ENCODE measurements at places on chromosomes 11 and 22.

GRCh38 chr22:46129390-46130041 lies 20.8 kb upstream of the PPARA start:
- DNase-seq, result no peak

DNA sequence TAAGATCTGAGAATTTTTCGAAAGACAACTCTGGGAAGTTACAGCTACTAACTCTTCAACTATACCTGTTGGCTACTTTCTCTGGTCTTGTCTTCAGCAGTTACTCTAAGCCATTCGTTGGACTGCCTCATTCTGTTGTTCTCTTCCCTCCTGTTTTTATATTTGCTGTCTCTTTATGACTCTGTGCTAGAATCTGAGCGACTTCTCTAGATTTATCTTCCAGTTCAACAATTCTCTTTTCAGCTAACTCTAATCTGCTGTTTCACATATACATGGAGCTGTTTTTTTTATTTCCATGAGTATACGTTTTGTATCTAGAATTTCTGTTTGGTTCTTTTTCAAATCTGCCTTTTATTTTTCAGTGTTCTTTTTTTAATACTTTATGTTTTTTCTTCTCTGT lies 127.4 kb upstream of the SORL1-AS1 start:
- DNase-seq, result no peak

DNA sequence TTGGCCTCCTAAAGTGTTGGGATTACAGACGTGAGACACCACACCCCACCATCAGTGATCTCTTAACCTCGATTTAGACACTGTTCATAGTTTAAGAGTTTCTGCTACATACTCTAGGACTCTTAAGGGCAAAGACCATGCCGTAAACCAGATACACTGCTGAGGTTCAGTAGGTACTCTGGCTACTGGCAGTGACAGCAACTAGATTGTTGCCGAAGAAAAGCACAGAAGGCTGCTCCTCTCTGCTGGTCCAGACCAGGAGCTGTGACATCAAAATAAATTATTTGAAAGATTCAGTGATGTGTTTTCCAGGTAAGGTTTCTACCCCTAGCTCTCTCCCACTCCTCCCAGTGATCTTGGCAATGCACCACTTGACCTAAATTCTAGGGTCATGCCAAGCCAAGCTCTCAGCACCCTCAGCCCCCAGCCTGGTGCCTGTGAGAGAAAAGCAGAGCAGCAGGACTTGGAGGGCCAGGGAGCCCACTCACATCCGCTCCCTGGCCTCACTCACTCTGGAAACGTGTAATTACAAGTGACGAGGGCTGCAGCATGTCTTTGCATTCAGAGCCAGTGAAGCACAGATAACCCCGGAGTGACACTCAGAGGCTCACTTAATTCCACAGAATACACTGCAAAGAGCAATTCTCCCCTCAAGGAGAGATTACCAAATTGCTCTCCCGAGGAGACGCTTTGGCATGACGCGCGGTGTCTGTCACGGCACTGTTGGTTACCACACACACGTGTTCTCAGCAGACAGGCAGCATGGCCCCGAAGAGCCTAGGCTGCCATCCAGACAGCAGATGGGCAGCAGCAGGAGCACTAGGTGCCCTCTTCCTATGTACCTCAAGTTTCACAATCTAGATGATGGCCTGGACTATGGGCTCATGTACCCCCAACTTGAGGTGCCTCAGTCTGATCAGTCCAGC lies 96.9 kb upstream of the PITPNB start:
- DNase-seq, result no peak

DNA sequence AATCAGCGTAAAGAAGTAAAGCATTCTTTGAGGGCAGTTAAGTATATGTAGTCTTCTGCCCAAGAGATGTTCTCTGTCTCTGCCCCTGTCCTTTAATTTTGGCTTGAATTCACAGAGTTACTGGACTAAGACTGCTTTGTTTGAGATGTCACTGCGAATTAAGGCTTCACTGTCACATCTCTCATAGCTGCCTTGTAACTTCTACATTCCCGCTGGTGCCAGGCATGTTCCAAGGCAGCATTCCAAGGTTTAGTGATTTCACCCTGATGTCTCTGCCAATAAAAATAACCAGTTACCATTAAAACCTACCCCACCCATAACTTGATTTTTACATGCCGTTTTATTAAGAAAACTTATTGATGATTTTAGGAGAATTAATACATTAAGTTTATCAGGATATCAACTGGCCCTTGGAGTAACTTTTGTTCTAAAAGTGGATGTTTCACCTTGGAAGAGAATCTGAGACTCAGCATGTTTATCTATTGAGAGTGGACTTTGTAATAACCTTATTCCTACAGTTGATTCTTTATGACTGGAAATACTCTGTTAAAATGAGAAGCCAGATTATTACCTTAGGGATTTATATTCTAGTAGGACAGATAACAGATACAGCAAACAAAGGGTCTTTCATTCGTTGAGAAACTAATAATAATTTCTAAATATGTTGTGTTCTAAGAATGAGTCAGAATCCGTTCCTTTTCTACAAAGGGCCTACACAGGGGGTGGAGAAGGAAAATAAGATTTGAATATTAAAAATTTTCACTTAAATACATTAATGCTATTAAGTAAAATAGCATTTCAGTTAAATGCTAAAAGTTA lies 110.2 kb downstream of the UVRAG start:
- no peak for DNase-seq

GRCh38 chr11:79100093-79100910 lies 340.5 kb downstream of the TENM4 start:
- peak; percentile 17 for DNase-seq

GRCh38 chr11:85313741-85314140 lies 313.4 kb downstream of the DLG2 start:
- no peak for DNase-seq

DNA sequence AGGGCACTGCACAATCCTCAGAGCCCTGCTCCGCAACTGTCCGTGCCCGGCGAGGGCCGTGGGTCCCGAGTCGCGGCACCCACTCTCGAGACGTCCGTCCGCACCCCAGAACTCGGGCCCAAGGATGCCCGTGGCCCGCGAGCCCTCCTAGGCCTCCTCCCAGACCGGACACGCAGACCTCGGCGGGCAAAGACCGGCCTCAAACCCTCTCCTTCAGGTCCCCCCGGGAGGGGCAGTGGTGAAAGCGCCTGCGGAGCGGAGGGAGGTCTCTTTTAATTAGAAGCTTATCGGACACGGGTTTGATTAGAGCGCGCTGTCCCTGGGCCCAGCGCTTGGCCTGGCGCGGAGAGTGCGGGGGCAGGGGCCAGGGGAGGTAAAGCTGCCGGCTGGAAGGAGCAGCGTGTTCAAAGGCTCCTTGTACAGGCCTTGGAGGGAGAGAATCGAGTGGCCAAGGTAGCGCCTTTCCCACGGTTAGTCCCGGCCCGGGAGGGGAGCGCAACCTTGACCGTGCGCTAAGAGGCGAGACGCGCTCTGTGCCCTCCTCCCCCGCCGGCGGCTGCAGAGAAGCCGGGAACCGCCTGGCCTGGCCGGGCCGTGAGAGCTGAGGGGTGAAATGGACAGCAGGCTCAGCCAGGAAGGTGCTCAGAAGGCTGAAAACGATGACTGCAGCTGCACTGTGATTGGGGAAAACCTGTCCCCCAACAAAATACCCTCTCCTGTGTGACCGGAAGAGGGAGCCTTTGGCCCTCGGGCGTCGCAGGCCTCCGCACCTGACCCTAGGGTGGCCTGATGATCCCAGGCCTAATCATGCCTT lies 4.6 kb downstream of the WT1 start:
- DNase-seq, result no peak

DNA sequence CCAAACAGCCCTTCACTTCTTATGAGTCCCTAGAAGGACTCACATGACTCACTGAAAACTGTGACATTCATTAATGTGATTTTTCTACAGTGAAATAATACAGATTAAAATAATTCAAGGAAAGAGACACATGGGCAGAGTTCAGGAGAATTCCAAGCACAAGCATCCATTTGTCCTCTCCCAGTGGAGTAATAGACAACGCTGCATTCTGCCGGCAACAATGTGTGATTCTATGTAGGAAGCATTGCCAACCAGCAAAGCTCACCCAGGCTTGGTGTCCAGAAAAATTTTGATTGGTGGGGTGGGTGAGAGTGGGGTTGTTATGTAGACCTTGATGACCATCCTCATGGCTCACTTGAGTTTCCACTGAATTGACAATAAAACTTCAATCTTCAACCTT lies 123.9 kb downstream of the VPREB1 start:
- DNase-seq, result no peak

DNA sequence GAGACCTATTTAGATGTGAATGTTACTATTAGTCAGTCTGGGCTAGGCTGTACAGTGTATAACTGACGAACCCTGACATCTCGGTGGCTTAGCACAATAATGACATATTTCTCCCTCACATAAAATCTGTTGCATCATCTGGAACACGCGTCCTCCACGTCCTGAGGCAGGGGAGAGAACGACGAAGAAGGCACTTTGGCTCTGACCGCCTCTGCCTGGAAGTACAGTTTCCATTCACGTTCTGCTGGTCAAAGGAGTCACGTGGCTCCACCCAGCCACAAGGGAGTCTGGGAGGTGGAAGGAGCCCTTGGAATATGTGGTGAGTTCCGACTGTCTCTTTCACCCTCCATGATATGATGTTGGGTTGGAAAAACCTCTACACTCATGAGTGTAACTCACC lies 55.1 kb upstream of the CD82 start:
- DNase-seq, result no peak

GRCh38 chr22:38135133-38135706 lies 24.7 kb upstream of the BAIAP2L2 start:
- peak; percentile 75 for DNase-seq

GRCh38 chr22:42236268-42236667 lies 34.2 kb downstream of the TCF20 start:
- no peak for DNase-seq

- DNase-seq, result peak; percentile 40
These were observed 7.8 kb upstream of the L3MBTL2 start for GRCh38 chr22:41197038-41197972.

DNA sequence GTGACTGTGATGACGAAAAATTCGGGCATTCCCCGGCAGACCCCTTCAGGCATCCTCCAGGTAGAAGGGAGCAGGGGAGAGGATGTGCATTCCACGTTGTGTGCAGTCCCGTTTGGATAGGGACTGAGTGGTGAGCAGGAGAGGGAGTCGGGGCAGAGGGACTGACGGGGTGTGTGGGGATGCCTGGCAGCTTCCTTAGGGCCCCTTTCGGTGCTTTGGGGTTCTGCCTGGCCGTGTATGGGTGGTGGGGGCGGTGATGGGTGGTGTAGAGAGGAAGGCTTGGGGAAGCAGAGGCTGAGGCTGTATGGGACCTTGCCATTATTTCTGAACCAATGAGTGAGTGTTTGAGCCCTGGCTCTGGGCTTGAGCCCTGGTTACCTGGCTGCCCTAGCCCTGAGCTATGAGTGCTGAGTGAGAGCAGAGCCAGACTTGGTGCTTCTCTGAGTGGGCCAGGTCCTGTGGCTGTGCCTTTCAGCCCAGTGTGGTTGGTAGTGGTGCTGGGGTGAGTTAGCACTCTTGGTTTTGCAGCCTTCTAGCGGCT lies 914 bp downstream of the INPPL1 start:
- DNase-seq, result no peak

DNA sequence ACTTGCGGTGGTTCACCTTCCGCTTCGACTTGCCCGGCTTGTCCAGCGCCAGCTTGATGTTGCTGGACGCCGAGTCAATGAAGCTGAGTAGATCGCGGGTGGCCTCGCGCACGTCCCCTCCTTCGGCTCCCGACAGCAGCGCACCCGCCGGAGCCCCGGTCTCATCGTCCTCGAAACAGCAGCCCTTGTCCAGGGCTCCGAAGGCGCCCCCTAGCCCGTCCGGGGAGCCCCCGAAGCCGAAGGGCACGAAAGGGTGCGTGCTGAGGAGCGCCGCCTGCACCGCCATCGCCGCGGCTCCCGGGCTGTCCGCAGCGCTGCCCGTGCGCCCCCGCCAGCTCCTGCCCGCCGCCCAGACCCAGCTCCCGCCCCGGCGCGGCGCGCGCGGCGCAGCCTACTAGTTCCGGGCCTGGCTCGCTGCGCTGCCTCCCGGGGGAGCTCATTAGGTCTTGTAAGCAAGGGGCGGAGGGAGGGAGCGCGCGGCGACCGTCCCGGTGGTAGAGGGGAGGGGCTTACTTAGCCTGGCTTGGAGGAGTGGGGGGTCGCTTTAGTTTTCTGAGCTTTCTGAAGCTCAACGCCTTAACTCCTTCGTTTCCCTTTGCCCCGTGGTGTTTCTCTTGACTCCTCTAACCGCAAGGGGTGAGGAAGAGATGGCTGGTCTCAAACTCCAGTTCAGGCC lies at the start of gene FAM181B:
Gene FAM181B (minus strand): TSS at position 421 of the 676 bp plus-strand sequence. CDS start 135 bp downstream, at position 286.
- no peak for DNase-seq

DNA sequence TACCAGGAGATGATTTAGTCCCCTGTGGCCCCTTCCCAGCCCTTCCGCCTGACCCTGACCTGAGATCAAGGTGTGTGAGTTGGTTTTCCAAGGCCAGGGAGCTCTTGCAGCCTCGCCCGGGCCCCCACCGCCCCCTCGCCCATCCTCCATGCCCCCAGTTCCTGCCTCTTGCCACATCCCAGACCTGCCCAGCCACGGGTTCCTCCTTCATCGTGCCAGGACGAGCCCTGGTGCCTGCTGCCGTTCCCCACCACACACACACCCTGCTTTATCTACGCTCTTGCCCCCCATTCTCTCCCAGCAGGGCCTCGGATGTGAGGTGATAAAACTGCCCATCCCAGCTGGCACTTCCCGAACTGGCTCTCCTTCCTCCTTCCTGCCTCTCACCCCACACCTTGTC lies 1.4 kb upstream of the LIF start:
- DNase-seq, result no peak

GRCh38 chr11:72254299-72254993 lies 10.5 kb upstream of the PHOX2A start:
- DNase-seq, result no peak

- DNase-seq, result peak; percentile 8
These were observed 30.4 kb downstream of the NEAT1 start for GRCh38 chr11:65452806-65453490.

DNA sequence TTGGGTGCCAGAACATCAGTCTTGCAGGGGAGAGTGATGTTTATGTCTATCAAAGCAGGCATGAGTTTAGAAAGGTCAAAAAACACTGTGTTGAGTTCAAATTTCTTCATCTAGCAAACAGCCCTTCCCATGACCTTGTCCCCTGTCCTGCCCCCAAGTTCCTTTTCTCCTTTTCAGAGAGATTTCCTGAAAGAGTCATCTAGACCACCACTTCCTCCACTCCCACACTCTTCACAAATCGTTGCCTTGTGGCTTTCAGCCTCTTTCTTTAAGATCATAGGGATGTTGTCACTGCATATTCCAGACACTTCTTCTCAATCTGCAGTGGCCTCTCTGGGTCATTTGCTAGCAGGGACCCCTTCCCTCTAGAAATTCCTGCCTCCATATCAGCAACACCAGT lies 290.5 kb downstream of the TENM4 start:
- peak; percentile 11 for DNase-seq

- no peak for DNase-seq
These were observed 44.5 kb downstream of the GALNT18 start for GRCh38 chr11:11577251-11577855.

GRCh38 chr22:19865141-19865829 lies 10.6 kb upstream of the GNB1L start:
- DNase-seq, result no peak

GRCh38 chr11:72239313-72239848 lies 4.6 kb downstream of the PHOX2A start:
- peak; percentile 8 for DNase-seq

DNA sequence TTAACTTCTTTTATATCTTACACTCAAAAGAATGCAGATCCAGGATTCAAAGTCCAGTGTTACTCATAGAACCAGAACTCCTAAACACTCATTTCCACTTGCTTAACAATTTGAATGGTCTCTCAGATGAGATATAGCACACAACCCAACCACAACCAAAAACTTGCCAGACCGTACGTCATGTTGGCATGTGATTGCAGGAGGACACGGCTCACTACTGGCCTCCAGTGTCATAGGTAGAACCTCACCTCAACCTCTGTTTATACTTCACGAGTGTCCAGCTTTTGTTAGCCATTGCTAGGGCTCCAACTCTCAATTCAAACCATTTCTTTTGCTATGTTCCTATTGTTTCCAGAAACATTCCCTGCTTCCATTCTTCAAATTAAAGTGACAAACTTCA lies 58.5 kb upstream of the PDGFD start:
- no peak for DNase-seq
